Hair follicular keratinocyte (primary cell): ENCODE measurements at places on chromosomes 16 and 17. TPM values are rescaled to one million over a fixed set of nuclear protein-coding genes. Genes with fewer than 3 reads are reported as not detected.

The ARL17B gene
- 8.0 and 13.9 TPM in 2 replicates for total RNA-seq

The SLC38A8 gene
- total RNA-seq, result not detected in 2 replicates

The RNF43 gene
- 10.1 and 11.5 TPM in 2 replicates for total RNA-seq

The LRRC59 gene
- total RNA-seq, result 136 and 238 TPM in 2 replicates

The NOL3 gene
- total RNA-seq, result 24.8 and 31.0 TPM in 2 replicates

The RAB11FIP4 gene
- total RNA-seq, result 5.7 and 9.2 TPM in 2 replicates

The KCNJ18 gene
- not detected in 2 replicates for total RNA-seq

The GLP2R gene
- not detected in 2 replicates for total RNA-seq

The CCL16 gene
- not detected in 2 replicates for total RNA-seq

The ADAD2 gene
- total RNA-seq, result not detected in 2 replicates

The PHLPP2 gene
- 4.5 and 6.0 TPM in 2 replicates for total RNA-seq

The KRTAP9-4 gene
- total RNA-seq, result not detected in 2 replicates

The CTRL gene
- total RNA-seq, result 0.23 and 1.4 TPM in 2 replicates

The KRTAP3-1 gene
- total RNA-seq, result not detected in 2 replicates

The CALB2 gene
- total RNA-seq, result not detected in 2 replicates

The EIF3CL gene
- 107 and 134 TPM in 2 replicates for total RNA-seq

The ACAP1 gene
- 3.3 and 5.6 TPM in 2 replicates for total RNA-seq

The KIF22 gene
- total RNA-seq, result 38.5 and 83.8 TPM in 2 replicates

The CCL4L2 gene
- not detected in 2 replicates for total RNA-seq

The ZNF750 gene
- total RNA-seq, result 0.08 and 0.70 TPM in 2 replicates

The ERN2 gene
- total RNA-seq, result not detected in 2 replicates

The CLDN6 gene
- total RNA-seq, result 0.08 TPM in 1 of 2 replicates, not detected in the other

The PLD6 gene
- 0.78 and 2.1 TPM in 2 replicates for total RNA-seq

The BFAR gene
- 83.5 and 118 TPM in 2 replicates for total RNA-seq

The CTRB2 gene
- not detected in 2 replicates for total RNA-seq

The COL1A1 gene
- 14.3 and 30.7 TPM in 2 replicates for total RNA-seq
